ENCODE measurements at places on chromosomes 12 and 14. TPM values are rescaled to one million over a fixed set of nuclear protein-coding genes. Genes with fewer than 3 reads are reported as not detected.

DNA sequence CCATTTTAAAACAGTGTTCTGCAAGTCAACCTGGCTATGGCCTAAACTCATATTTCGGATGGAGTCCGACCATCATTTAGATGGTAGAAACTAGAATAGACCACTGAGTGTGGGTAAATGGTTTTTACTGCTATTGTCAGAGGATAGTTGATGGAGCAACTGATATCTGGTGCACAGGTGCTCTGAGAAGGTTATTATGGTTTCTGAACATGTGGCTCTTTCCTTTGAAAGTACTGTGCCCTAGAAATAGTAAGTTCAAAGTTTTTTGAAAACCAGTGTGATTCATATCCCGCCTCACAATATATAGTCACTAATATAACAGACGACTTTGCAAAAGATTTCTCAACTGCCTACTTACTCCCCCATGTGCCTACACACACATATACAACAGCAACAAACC lies 64.4 kb upstream of the BTG1 start:
- DNase-seq, result no peak

GRCh38 chr12:111597831-111598636 lies 1.1 kb downstream of the ATXN2 start:
- DNase-seq, result peak; percentile 83

- no peak for DNase-seq
Observed at GRCh38 chr14:90540437-90540836, 143.6 kb downstream of the CALM1 start.

- no peak for DNase-seq
Observed at GRCh38 chr14:53696217-53696965, 260.2 kb downstream of the BMP4 start.

GRCh38 chr14:101500681-101501080 lies 60.6 kb upstream of the DIO3 start:
- DNase-seq, result peak; percentile 27

GRCh38 chr12:130617219-130617618 lies 98.9 kb downstream of the RIMBP2 start:
- no peak for DNase-seq

LRRC10 gene
- not detected for total RNA-seq

DNA sequence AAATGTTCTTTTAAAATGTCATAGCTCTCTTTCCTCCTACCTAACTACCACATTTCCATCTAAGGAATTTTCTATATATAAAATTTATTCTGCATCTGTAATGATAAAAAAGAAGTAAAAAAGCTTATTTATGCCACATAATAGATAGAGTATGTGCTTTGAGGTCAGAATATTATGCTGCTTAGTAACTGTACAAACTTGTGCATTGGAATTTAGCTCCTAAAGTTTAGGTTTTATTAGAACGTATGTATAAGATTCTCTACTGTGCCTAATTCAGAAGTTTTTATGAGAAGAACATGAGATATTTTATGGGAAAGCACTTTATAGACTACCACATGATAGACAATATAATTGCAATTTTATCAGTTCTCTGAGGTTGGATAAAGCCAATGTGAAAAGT lies 384.6 kb downstream of the SLC16A7 start:
- DNase-seq, result no peak

Measured in H7 (cell line).